ENCODE measurements at places on chromosomes 1 and 21.

DNA sequence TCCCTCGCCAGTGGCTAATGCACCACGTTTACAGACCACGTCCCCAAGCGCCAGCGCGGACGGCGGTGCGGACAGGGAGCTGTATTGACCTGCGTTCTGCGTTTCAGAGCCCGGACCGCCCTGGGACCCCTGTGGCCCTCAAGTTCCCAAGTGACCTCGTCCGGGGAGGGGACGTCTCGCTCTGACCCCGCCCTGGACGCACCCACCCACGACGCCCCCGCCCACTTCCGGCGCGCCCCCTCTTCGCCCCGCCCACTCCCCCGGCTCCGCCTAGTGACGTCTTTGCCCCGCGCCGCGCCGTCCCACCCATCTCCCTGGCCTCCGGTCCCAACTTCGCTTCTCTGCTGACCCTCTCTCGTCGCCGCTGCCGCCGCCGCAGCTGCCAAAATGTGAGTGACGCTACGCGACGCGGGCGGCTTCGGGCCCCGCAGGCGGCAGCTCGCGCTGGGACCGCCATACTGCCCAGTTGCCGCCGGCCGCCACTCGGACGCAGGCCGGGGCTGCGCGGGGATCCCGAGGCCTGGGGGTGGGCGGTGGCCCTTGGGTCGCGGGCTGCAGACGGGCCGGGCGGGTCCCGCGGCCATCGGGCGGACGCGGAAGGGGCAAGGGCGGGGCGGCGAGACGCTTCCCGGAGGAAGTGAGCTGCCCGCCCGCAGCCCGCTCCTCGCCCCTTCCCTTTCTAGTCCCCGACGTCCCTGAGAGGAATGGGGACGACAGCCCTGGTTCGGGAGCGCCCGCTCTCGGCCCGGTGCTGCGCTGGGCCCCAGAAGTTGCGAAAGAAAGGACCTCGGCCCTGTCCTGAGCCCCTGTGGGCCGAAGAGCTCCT is at the start of gene VAMP3:
Gene VAMP3, plus strand, starts transcription at position 300 of the 826 bp plus-strand sequence. Its CDS starts 88 bp downstream, at position 388.
- peak; percentile 77 for DNase-seq

- no peak for DNase-seq
These were observed 9.9 kb upstream of the CFHR2 start for GRCh38 chr1:196933531-196934189.

- DNase-seq = no peak
These were observed 122.3 kb downstream of the GRIK1 start for GRCh38 chr21:29817450-29817849.

GRCh38 chr1:6646499-6647148 is 22.0 kb downstream of the THAP3 start:
- no peak for DNase-seq

DNA sequence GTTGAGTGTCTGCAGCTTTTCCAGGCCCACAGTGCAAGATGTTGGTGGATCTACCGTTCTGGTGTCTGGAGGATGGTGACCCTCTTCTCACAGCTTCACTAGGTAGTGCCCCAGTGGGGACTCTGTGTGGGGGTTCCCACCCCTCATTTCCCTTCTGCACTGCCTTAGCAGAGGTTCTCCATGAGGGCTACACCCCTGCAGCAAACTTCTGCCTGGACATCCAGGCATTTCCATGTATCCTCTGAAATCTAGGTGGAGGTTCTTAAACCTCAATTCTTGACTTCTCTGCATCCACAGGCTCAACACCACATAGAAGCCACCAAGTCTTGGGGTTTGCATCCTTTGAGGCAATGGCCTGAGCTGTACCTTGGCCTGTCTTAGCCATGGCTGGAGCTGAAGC is 14.3 kb upstream of the DNM3 start:
- no peak for DNase-seq

- no peak for DNase-seq
These were observed 138.8 kb upstream of the TNR start for GRCh38 chr1:175882192-175882591.

- no peak for DNase-seq
These were observed 43.0 kb upstream of the TRABD2B start for GRCh38 chr1:48040154-48040553.
